ENCODE measurements at places on chromosomes 1 and 21.
A peak's percentile ranks its signal among the peaks of the same experiment; 100 is the strongest.

DNA sequence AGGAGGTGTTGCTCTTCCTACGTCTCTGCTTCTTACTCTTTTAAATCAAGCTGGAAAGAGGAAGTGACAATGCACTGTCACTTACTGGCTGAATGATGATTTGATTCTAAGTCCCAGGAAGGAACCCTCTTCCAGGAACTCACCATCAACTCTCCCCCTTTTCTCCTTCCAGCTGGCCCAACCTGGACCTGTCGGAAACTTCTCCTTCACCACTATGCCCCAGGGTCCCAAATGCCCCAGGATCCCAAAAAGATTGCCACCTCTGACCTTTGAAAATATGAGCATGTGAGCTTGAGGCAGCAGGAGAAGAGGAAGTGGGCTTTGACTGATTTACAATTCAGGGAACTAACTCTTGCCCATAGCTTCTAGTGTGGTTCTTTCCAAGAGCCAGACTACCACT is 5.3 kb upstream of the ADAMTS5 start:
- DNase-seq = no peak

GRCh38 chr1:237590386-237590785 is 300.3 kb downstream of the ZP4 start:
- DNase-seq = no peak

- no peak for DNase-seq
Measured at GRCh38 chr1:232038706-232039677, 412.4 kb downstream of the DISC1 start.

DNA sequence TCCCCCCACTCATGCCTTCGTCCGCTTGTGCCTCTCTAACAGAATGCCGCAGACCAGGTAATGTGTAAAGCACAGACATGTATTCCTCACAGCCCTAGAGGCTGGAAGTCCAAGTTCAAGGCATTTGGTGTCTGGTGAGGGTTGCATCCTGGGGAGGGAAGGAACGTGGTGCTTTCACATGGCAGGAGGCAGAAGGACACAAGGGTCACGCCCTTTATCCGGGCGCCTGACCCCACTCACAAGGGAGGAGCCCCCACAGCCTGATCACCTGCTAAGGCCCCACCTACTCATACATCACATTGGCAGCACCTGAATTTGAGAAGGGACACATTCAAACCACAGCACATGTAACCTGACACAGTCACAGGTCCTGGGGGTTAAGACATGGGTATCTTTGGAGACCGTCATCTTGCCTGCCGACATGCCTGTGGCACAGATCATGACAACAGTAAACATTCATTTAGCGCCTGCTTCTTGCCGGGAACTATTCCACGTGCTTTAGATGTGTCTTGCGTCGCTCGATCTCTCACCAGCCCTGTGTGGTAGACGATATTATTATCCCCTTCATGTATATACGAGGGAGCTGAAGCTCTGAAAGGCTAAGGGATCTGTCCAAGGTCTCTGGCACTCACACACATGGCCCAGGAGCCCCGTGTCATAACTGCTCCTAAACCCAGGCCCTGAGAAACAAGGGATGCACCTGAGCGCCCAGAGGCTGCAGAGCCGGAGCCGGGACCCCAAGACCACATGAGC is 235.6 kb downstream of the NPHP4 start:
- DNase-seq = no peak

GRCh38 chr1:13945856-13946255 is 245.9 kb downstream of the PRDM2 start:
- DNase-seq = no peak

GRCh38 chr1:85406887-85407533 is 57.9 kb downstream of the DDAH1 start:
- no peak for DNase-seq

GRCh38 chr1:26012864-26013263 is 8.7 kb upstream of the EXTL1 start:
- DNase-seq = no peak

GRCh38 chr1:228107636-228108035 is 1.5 kb downstream of the MRPL55 start:
- no peak for DNase-seq

DNA sequence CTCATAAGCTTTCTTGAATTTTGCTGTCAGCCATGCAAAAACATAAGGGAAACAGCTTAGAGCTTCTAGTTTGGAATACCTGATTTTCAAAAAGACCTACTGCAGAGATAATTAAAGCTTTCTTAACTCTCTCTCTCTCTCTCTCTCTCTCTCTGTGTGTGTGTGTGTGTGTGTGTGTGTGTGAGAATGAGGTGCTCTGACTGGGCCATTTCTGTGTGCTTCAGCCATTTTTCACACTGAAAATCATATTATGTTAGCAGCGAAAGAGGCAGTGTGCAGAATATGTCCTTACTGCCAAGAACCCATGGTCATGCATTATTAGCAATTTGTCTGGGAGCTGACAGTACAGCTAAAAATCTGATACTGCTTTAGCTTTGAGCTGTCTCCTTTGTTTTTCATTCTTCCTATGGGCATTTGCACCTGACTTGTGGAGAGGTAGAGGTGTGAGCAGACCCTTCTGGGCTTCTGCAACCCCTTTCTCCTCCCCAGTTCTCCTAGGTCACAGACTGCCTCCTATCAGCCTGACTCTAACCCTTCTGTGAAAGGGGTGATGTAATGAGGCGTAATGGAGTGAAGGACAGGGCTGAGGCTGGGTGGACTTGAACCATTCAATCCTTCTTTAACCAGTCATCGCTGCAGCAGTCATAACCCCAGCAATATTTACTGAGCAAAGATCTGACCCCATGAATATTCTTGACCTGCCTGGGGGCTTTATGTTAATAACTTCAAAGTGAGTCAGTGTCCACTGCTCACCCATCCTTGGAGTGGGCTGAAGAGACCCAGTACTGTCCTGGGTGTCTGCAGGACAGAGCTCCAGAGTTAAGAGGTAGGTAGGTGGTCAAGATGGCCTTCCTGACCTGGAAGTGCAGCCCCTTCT is 61.2 kb downstream of the SYT6 start:
- no peak for DNase-seq

DNA sequence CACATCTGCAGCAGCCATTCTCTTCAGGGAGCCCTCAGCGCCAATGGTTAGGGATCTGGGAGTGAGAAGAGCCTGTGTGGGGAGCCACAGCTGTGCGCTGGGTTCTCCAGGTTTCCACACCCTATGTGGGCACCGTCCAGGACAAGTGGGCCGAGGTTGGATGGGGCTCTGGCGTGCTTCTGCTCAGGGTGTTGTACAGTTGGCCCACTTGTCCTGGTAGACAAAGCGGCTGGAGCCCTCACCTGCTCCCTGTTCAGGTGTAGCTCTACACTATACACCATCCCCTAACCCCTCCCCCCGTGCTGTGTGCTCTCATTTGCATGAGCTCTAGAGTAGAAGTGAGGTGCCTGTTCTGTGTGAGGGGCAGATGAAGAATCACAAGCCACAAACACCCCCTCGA is 12.2 kb downstream of the SH3BP5L start:
- no peak for DNase-seq

DNA sequence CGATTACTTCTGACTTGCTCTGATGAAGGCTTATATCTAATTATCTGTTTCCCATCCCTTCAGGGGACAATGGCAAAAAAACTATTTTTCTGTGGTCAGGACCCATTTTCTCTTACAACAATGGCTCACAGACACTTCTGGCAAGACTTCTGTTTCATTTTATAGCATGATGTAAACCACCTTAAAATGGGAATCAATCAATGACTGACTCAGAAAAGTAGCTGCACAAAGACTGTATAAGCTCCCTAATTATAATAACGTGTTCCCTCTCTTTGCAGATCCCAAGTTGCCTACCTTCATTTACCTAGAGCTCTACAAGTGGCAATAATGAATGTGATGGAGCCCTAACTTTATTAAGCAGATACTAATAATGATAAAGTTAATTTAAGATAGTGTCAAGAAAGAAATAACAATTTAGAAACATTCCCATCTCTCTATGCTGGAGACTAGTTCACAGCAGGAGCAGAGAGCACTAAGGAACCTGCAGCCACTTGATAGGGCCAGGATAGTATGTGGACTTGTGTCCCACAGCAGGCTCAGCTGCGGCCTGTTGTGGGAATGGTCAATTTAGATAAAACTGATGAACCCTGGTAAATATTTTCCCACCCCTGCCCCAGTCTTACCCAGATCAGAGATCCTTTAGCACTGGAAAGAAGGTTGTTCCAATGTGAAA is 538 bp downstream of the GBP2 start:
- no peak for DNase-seq

DNA sequence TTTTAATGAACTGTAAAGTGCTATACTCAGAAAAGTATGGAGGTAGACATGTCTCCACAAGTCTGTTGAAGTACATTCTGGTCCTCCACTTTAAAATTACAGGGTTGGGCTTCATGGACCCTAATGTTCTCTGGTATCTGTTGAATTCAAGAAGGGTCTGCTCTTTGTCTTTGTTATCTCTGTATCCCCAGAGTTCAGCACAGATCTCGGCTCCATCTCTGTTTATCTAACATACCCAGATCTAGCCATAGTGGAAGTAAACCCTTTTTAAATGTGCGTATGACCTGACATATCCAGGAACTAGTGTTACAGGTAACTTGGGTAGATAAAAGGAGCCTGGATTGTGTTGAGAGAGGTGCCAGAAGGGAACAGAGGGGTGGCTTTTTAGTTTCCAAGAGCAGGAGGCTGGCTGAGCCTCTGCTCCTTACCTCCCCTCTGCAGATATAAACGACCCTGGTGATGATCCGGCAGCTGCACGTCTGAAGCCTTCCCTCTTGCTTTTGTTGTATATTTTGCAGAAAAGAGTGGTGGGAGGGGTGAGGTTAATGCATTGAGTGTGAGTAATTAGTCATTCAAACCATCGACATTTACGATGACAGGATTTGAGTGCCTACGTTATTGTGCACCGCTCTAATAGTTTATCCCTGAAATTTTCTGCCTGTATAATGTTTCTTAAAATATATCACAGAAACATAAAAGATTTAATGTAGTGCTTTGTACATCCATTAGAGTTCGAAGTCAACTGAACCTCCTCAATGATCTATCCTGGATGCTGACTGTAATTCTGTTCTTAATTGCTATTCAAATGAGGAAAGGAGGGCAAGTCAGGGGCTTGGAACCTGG is 30.8 kb downstream of the ELAVL4 start:
- DNase-seq = no peak

DNA sequence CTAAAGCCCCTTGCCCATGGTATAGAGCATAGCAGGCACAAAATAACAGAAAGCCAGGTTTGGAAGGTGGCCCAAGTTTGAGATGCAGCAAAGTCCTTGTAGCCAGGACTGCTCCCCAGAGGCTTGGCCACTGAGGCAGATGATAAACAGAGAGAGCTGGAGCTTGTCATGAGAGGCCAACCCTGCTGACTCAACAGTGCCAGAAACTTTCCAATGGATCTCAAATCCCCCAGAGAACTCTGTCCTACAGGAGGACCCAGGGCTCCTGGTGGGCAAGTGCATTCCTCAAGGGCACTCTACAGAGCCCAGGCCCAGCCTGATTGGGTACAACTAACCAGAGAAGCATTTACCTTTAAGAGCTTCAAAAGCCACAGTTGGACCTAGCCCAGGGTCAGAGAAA is 280.7 kb downstream of the KCNH1 start:
- DNase-seq = no peak

GRCh38 chr1:19582318-19582717 is 61.8 kb upstream of the NBL1 start:
- DNase-seq = peak; percentile 80

- no peak for DNase-seq
Measured at GRCh38 chr1:232697187-232697822, 67.4 kb upstream of the SIPA1L2 start.

DNA sequence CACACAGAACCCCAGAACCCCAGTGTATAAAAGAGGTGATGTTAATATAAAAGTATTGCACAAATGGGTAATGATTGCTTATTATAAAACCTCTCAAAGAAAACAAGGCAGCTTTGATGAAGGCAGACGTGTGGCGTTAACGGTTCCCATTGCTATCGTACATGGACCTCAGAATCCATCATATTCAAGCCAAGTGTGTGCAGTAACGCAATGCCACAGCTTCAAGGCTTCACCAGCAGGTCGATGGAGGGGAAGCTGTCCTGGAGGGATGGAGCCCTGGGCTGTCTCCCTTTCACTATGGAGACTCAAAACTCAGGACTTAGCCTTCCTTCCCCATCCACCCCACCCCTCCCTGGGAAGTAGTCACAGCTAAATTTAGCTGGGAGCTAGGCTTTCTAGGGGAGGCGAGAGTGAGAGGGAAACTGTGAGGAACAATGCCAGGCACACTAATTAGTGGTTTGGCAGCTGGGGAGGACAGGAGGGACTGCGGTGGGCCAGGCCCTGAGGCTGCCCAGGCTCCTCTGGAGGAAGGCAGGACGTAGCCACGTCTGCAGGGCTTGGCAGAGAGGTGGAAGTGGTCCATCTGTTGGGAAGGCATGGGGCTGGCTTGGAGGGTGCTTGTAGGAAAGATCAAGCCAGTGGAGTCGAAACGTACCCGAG is 121.2 kb downstream of the HMGB4 start:
- no peak for DNase-seq
